ENCODE measurements at places on chromosomes 7 and 10. TPM values are rescaled to one million over a fixed set of nuclear protein-coding genes. Genes with fewer than 3 reads are reported as not detected.

OR13A1 gene
- not detected for total RNA-seq

DNA sequence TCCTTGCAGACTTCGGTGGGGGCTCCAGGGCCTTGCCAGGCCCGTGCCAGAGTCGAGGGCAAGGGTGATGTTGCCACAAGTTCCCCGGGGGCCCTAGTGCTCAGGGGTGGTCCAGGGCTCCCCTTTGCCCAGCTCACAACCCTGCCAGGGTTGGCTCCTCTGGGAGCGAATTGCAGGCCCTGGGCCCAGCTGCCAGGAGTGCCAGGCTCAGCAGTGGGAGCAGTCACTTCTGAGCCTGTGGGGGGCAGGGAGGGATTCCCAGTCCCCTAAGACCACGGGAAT is 43.8 kb downstream of the TCERG1L start:
- H3K27ac ChIP-seq, result no peak overlapping the region
- H3K27me3 ChIP-seq, result no peaks in the 10 kb centered on the region
- no peaks in the 10 kb centered on the region for H3K36me3 ChIP-seq
- DNase-seq, result no peak

DNA sequence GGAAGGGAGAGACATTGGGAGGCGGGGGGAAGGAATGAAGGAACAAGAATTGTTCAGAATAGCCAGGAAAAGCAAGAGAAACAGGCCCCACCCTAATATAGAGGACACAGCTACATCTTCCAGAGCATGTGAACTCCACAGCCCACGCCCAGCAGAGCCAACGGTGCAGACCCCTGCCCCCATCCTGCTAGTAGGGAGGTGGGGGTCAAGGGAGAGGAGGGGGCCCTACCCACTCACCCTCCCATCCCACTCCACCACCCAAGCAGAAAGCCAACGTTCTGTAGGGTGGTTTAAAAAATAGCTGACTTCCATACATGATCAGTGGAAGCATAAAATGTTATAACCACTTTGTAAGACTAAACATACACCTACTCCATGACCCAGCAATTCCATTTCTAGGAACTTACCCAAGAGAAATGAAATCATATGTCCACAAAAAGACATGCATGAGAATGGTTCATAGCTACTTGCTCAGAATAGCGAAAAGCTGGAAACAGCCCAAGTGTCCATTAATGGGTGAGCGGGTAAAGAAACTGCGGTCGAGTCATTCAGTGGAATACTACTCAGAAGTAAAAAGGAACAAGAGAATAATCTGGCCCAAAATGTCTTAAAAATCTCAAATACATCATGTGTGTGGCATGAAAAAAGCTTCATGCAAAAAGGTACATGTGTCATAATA is 31.8 kb downstream of the CTBP2 start:
- DNase-seq, result no peak
- H3K4me1 ChIP-seq, result peaks cover 71% of the 10 kb centered on the region
- H3K27ac ChIP-seq, result no peak overlapping the region

DNA sequence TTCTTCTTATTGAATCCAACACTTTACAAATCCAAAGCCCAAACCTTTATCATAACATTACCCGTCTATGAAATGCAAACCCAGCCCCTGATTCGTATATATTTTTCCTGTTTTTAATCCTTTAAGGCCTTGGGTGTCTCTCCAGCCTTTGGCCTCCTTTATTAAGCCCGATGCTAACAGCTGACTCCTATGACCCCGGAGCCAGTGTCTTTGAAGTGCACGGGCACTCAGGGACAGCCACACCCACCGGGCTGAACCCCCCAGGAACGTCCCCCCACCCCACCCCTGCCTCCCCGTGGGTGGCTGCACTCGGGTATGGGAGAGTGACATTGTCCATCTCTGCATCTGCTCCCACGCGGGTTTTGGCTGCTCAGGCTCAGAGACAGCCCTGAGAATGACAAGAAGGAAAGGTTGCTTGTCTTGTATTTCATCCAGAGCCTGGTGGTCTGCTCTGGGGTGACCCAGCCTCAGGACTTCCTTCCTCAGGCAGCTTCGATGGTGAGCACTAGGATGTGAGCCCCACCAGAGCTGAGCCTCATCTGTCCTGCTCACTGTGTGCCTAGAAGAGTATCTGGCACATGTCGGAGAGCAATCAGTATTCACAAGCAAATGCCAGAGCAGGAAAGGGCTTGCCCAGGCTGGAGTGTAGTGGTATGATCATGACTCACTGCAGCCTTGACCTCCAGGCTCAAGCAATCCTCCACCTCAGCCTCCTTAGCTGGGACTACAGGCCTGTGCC is 210.4 kb downstream of the SKIDA1 start:
- no peak overlapping the region for H3K4me3 ChIP-seq
- H3K27me3 ChIP-seq, result no peaks in the 10 kb centered on the region
- H3K27ac ChIP-seq, result no peak overlapping the region

DNA sequence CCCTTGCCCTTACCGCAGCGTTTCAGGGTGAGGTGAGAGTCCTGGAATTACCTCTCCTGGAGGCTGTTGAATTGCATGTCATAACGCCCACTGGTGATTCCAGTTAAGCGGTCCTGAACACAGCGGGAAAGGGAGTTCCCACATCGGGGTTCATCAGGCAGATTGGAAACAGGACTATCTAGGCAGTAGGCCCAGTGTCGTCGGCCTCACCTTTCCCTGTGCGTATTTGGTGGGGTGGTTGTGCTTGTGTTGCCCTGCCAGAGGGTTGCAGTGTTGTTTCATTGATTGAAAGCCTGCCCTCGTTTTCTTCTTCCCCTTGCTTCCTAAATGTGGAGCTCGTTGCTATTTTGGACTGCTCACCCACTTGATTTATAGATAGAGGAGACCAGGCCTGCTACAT is 10.6 kb upstream of the SUN1 start:
- H3K36me3 ChIP-seq, result no peaks in the 10 kb centered on the region
- H3K4me3 ChIP-seq, result no peak overlapping the region
- H3K27me3 ChIP-seq, result no peaks in the 10 kb centered on the region
- H3K27ac ChIP-seq, result no peak overlapping the region

- H3K4me3 ChIP-seq, result no peak overlapping the region
- no peak overlapping the region for H3K27ac ChIP-seq
- no peaks in the 10 kb centered on the region for H3K27me3 ChIP-seq
- H3K4me1 ChIP-seq, result no peaks in the 10 kb centered on the region
- DNase-seq, result no peak
Measured at GRCh38 chr7:98520356-98520951, 96.6 kb upstream of the NPTX2 start.

GRCh38 chr10:91883549-91884444 is 25.5 kb downstream of the FGFBP3 start:
- no peaks in the 10 kb centered on the region for H3K27me3 ChIP-seq
- peaks cover 40% of the 10 kb centered on the region for H3K4me1 ChIP-seq
- H3K36me3 ChIP-seq, result no peaks in the 10 kb centered on the region
- peak overlapping the region; percentile 85 for H3K27ac ChIP-seq
